Pericardium fibroblast (primary cell): ENCODE measurements at places on chromosomes 13 and 19. TPM values are rescaled to one million over a fixed set of nuclear protein-coding genes. Genes with fewer than 3 reads are reported as not detected.

POU2F2 gene
- total RNA-seq: not detected in 2 replicates

MISP gene
- total RNA-seq: not detected in 2 replicates

ZNF439 gene
- total RNA-seq: 0.34 and 2.1 TPM in 2 replicates

GDF15 gene
- 28.9 and 61.3 TPM in 2 replicates for total RNA-seq

LILRB3 gene
- not detected in 2 replicates for total RNA-seq

LPAR6 gene
- total RNA-seq: 4.2 and 8.9 TPM in 2 replicates

MCEMP1 gene
- not detected in 2 replicates for total RNA-seq

ZNF235 gene
- total RNA-seq: 1.2 and 10.0 TPM in 2 replicates

NPHS1 gene
- not detected in 2 replicates for total RNA-seq

BRME1 gene
- total RNA-seq: 0.09 TPM in 1 of 2 replicates, not detected in the other

PTH2 gene
- not detected in 2 replicates for total RNA-seq

COQ8B gene
- 18.6 and 26.3 TPM in 2 replicates for total RNA-seq

P2RY11 gene
- 2.0 and 3.9 TPM in 2 replicates for total RNA-seq

MAP2K2 gene
- total RNA-seq: 164 and 232 TPM in 2 replicates

ATP8B3 gene
- 1.2 and 1.4 TPM in 2 replicates for total RNA-seq

ZNF568 gene
- 5.6 and 10.0 TPM in 2 replicates for total RNA-seq

RUBCNL gene
- not detected in 2 replicates for total RNA-seq

NEK5 gene
- total RNA-seq: not detected in 2 replicates

RUVBL2 gene
- 100 and 106 TPM in 2 replicates for total RNA-seq

CERS1 gene
- 2.0 and 6.0 TPM in 2 replicates for total RNA-seq

IGFL3 gene
- not detected in 2 replicates for total RNA-seq

ZNF135 gene
- total RNA-seq: 3.3 and 3.4 TPM in 2 replicates

ARL11 gene
- under 0.01 TPM in 1 of 2 replicates, not detected in the other for total RNA-seq
